ENCODE measurements at places on chromosomes 4 and X.

GRCh38 chr4:102193145-102193544 is 152.1 kb downstream of the SLC39A8 start:
- no peak for DNase-seq

- no peak for DNase-seq
These were observed 377.1 kb upstream of the LCORL start for GRCh38 chr4:18398661-18399060.

GRCh38 chrX:104330966-104331365 is 76.2 kb upstream of the ESX1 start:
- DNase-seq, result no peak

GRCh38 chr4:100641336-100641735 is 123.5 kb upstream of the EMCN start:
- no peak for DNase-seq

DNA sequence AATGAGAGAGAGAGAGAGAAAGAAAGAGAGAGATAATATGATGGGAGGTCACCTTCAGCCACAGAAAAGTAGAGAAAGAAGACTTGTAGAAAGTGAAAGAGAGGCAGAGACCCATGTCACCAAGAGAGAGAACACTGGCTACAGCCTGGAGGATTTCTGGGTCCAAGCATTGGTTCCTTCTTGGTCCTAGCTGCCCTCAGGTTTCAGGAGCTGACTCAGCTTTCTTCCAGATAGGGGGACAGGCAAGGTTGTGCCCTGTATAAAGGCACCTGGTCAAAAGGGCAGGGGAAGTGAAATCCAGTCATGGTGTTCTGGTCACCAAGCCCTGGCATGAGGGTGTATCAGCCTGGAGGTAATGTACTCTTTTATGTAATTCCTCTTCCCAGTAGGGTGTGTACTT is 47.5 kb upstream of the XK start:
- no peak for DNase-seq
